ENCODE measurements at places on chromosomes 12 and 14. TPM values are rescaled to one million over a fixed set of nuclear protein-coding genes. Genes with fewer than 3 reads are reported as not detected.
A peak's percentile ranks its signal among the peaks of the same experiment; 100 is the strongest.

GRCh38 chr14:106185837-106186233, 659.5 kb downstream of the TMEM121 start:
- DNase-seq = no peak

GRCh38 chr14:24378981-24379906, 11.3 kb downstream of the NFATC4 start:
- DNase-seq = no peak

GRCh38 chr12:126773012-126773411, 1494.0 kb upstream of the TMEM132C start:
- DNase-seq = no peak

- DNase-seq = peak; percentile 41
Observed at GRCh38 chr14:63745858-63746425, 18.1 kb upstream of the SGPP1 start.

DNA sequence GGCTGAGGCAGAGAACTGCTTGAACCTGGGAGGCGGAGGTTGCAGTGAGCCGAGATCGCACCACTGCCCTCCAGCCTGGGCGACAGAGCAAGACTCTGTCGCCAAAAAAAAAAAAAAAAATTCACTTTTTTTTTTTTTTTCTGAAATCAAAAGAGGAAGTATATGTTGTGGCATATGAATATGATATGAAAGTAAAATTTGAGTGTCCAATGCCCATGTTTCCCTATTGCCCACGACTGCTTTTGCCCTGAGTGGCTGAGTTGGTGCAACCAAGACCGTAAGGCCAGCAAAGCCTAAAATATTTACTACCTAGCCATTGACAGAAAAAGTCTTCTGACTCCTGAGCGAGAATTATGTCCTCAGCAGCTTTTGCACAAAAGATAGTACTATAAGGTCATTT, 101.7 kb upstream of the PARP11 start:
- DNase-seq = peak; percentile 56

GRCh38 chr12:126483145-126484068, 1418.2 kb downstream of the AACS start:
- DNase-seq = no peak

Gene CD9
- 70.0 TPM for total RNA-seq

GRCh38 chr12:42588524-42589464, 752 bp downstream of the PRICKLE1 start:
- no peak for DNase-seq

- DNase-seq = no peak
Observed at GRCh38 chr14:33618361-33619105, 332.3 kb downstream of the EGLN3 start.

All from hematopoietic multipotent progenitor cell (in vitro differentiated cells).